Bone marrow (tissue), 2 donors: ENCODE measurements at places on chromosomes 1 and 21.

DNA sequence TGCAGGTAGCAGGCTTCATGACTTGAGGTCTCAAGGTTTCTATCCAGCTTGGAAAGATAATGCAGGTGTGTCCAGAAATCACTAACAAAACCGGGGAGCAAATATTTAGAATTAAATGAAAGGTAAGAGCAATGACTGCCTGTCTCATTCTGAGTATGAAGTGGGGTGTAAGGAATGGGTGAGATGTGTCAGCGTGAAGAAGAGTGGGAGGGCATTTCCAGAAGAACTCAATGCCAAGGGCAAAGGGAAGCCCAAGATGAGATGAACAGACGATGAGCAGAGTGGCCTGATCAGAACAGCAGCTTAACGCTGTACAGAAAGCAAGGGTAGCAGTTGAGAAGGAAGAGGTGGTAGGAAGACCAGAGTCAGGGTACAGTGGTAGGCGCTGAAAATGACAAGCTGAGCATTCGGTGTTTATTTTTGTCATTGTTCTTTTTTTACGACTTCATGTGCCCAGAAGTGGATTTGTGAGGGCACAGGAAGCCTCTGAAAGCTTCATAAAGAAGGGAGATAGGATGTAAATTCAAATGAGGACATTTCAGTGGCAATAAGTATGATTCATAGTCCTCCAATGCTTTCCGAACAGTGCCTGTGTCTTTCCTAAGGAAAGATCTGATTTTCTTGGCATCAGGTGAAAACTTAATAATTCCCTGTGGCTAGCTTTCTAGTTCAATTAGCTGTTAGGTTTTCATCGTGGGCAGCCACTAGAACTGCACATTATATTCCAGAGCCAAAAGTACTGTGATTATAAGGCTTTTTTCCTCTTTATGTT lies 190.5 kb downstream of the APP start:
- no peak for DNase-seq

DNA sequence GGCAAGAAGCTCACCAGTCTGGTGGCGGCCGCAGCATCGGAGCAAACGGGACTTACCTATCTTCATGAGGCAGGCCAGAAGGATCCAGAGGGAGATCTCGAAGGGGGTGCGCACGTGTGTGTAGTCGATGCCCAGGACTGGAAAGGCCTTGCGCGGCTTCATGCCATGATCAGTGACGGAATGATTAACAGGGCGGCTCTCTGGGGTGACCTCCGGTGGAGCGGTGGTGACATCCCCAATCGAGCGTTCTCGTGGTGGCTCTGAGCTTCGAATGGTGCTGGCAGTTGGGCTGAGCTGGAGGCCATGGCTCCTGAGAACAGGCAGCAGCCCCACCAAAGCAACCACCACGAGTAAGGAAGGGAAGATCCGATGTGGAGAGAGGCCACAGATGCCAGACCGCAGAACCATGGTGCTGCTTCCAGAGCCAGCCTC lies 982 bp downstream of the SLC9A1 start:
- DNase-seq, result no peak

- DNase-seq, result no peak
These were observed at the start of gene DAB1 for GRCh38 chr1:57423656-57424211. TSS of gene DAB1 (minus strand) at chr1:57424060. CDS start at chr1:57291030, 133,030 bp downstream.

- DNase-seq, result no peak
These were observed 1.2 kb upstream of the PSMB2 start for GRCh38 chr1:35642471-35642955.

GRCh38 chr1:53860967-53861411 lies 22.9 kb upstream of the NDC1 start:
- DNase-seq, result no peak

DNA sequence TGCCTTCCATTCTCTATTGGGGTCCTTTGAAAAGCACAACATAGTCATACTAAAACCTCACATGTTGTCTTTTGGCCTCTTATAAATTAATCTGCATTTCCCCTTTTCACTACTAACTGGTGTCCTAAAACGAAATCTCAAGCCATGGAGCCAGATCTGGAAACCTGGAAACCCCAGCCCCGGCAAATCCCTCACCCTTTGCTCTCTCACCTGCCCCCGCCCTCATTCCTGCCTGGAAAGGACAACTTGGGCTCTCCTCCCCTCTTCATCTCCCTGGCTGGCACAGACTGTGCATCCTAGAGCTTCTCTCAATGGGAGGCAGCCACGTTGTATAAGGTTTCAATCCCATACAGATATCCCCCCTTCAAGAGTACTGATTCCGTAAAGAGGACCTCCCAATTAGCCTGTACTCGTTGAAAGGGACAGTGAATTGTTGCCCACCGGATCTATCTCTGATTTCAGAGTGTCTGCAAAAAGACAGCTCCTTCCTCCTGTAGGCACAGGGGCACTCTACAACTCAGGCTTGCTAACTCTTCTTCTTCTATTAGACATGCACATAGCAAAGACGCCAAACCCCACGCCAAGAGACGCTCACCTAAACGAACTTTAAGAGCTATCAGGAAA lies 1.4 kb downstream of the DUSP10 start:
- no peak for DNase-seq

GRCh38 chr1:56671542-56671941 lies 26.4 kb downstream of the PRKAA2 start:
- no peak for DNase-seq

- DNase-seq, result no peak
These were observed 19.8 kb downstream of the PRAMEF11 start for GRCh38 chr1:12811409-12811784.

- no peak for DNase-seq
These were observed 344.3 kb downstream of the DUSP10 start for GRCh38 chr1:221397606-221398005.

- peak; percentile 24 for DNase-seq
These were observed 27.4 kb downstream of the DTL start for GRCh38 chr1:212062832-212063438.

DNA sequence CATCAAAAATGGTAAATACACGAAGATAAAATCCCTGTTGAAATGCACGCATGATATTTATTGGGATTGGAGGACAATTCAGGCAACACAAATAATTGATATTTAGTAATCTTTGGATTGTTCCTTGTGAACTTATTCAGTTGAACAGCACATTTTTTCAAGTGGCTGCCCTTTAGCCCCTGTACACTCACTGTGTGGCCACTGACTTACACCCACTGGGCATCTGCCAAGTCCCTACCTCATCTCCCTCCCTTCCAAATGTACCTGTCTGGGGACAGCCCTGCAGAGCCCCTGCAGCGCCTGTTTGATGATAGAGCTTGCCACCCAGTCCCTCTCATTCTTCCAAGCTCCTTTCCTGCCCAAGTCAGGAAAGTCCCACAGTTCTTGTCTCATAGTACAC lies 154.3 kb downstream of the GLUL start:
- no peak for DNase-seq

DNA sequence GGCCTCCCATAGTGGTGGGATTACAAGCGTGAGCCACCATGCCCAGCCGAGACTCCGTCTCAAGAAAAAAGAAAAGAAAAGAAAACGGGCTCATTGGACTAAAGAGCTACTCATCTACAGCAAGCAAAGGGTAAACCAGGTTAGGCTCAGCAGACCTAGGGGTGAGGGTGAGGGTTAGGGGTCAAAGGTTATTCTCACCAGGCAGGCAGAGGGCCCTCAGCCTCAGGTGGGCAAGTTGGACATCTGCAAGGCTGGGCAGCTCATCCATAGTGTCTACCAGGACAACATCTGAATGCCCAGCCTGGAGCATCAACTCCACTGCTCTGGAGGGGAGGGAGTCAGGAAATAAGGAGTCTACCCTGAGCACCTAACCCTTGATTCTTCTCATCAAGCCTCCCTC lies 3.5 kb downstream of the MTMR11 start:
- no peak for DNase-seq

DNA sequence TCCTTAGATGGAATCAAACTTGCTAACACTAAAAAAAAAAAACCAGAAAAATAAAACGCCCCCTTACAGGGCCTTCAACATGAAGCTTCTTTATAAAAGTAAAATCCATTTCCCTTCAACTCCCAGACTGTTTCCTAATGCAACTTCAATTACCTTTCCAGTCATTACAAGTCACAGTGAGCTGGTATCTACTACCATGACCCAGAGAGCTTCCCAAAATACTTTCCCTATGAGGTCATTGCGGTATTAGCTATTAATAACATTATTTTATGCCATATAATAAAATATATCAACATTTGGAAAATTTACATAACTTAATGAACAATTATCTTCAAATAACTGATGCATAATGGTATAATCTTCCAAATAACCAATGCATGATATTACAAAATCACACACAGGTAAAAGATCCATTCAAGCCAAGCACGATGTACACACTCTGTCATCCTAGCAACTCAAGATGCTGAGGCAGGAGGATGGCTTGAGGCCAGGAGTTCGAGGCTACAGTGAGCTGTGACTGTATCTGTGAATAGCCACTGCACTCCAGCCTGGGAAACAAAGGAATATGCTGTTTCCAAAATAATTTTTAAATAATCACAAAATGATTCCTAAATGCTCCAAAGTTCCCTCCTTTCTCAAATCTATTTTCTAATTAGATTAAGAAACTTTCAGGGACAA lies 24.1 kb downstream of the EIF4G3 start:
- no peak for DNase-seq

GRCh38 chr1:93443454-93443853 lies 4.5 kb upstream of the FNBP1L start:
- no peak for DNase-seq

DNA sequence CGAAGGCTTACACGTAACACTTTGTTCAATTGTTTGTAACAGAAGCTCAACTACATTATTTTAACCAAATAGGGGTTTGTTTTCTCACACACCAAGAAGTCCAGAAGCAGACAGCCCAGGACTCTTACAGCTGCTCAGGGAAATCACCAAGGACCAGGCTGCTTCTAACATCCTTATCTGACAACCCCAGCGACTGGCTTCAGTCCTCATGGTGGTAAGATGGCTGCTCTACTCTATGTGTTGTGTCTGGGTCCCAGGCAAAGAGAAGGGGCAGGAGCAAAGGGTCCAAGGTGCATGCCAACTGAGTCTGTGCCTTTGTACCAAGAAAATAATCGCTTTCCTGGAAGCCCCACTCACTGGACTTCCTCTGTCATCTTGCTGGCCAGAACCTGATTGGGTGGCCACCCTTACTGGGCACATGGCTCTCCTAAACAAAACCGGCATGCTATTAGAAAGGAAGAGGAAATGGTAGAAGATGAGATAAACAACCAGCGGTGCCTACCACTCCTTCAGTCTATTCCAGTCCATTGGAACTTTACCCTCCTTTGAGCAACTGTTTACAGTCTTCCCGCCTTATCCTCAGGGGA lies 34.1 kb upstream of the LRRC8D start:
- no peak for DNase-seq

- DNase-seq, result no peak
These were observed 33.7 kb upstream of the CACYBP start for GRCh38 chr1:174966008-174966572.

- DNase-seq, result no peak
These were observed 192.8 kb upstream of the LYPLAL1 start for GRCh38 chr1:218980881-218981280.

- DNase-seq, result no peak
These were observed 64.9 kb upstream of the FCGR2A start for GRCh38 chr1:161440312-161440894.

GRCh38 chr21:42572906-42573495 lies 59.3 kb downstream of the SLC37A1 start:
- no peak for DNase-seq

- peak; percentile 13 for DNase-seq
These were observed 71.8 kb downstream of the CD58 start for GRCh38 chr1:116498789-116499628.

- DNase-seq, result no peak
These were observed 2.0 kb upstream of the ATF3 start for GRCh38 chr1:212606395-212607205.

DNA sequence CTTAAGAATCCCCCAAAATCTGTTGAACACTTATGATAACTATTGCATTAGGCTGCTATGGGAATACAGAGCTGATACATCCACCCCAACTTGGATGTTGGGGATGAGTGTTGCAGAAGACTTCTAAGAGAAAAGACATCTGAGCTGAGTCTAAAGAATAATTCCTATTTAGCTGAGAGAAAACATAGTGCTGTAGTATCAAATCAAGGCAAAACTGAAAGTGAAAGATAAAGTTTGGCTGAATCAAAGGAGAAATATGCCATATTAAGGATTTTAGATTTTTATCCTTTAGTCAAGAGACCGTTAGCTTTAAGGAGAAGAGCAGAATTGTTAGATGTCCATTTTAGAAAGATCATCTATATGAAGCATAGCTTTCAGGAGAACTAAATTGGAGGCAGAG lies 726.9 kb upstream of the PTBP2 start:
- no peak for DNase-seq

DNA sequence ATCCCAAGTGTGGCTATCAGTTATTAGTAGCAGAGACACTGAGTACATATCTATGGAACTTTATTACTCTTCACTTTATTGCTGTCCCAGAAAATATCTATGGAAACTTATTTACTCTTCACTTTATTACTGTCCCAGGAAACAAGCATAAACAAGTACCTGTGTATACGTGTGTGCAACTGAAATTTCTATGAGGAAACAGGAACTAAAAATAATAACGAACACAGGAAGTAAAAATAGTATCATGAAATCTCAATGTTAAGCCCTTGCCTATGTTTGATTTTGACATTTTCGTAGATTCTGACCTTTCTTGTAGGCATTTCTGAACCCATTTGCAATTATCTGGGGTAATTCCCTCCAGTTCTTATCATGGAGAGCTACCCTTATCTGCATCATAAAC lies 64.9 kb upstream of the KRTAP19-8 start:
- no peak for DNase-seq

- no peak for DNase-seq
These were observed 951 bp downstream of the SYDE2 start for GRCh38 chr1:85199667-85200462.

GRCh38 chr1:221992427-221992826 lies 250.5 kb upstream of the DUSP10 start:
- no peak for DNase-seq

DNA sequence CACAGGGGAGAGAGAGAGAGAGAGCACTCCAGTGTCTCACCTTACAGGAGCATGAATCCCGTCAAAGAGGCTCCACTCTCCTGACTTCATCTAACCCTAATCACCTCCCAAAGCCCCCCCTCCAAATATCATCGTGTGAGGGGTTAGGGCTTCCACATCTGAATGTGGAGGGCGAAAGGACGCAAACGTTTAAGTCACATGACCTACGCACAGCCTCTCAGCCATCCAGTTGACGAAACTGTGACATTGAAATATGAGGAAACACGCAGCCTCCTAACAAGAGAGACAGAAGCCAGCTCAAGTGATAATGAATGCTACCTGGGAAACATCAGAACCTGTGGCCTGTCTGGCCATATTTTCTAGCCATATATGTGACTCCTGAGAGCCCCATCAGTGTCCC lies 63.7 kb downstream of the MATN1 start:
- DNase-seq, result no peak

- DNase-seq, result no peak
These were observed 355.1 kb downstream of the AJAP1 start for GRCh38 chr1:5009376-5010065.

- DNase-seq, result no peak
These were observed 11.5 kb downstream of the MCL1 start for GRCh38 chr1:150567717-150568593.

- DNase-seq, result no peak
These were observed 249.3 kb upstream of the DUSP10 start for GRCh38 chr1:221991221-221991620.
